ENCODE measurements at places on chromosomes 1 and 21.

GRCh38 chr21:29125191-29125590, 5.3 kb upstream of the MAP3K7CL start:
- DNase-seq = no peak

- no peak for DNase-seq
These were observed 23.8 kb downstream of the PTTG1IP start for GRCh38 chr21:44849616-44850130.

GRCh38 chr1:183270541-183271141, 84.6 kb downstream of the LAMC2 start:
- no peak for DNase-seq

- no peak for DNase-seq
These were observed 225.6 kb upstream of the FGGY start for GRCh38 chr1:59071289-59071688.

DNA sequence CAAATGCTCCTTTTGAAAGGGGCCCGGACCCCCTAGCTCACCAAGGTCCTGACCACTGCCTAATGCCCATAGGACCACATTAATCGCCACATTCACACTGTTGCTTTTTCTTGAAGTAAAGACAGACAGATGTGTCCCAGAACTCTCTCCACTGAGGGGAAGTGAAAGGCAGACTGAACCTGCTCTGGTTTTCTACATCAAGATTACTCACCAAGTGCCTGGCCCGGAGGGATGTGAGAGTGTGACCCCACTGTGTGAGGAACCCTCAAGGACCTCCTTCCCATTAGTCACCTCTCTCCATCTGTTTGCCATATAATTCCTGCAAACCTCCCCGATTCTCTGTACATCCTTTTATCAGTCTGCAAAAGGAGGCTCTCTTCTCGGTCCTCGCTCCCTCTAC, 381.5 kb downstream of the OMA1 start:
- no peak for DNase-seq
